Stimulated activated CD4-positive, alpha-beta T cell treated with anti-CD3 and anti-CD28 coated beads, Interleukin-4, amount 100 ng/mL, for 24 hours (primary cell): ENCODE measurements at places on chromosomes 16 and 17.
A peak's percentile ranks its signal among the peaks of the same experiment; 100 is the strongest.

- DNase-seq: no peak
Observed at GRCh38 chr16:26816266-26816665, 250.5 kb upstream of the C16orf82 start.

GRCh38 chr16:80063031-80063712, 462.6 kb upstream of the MAF start:
- DNase-seq: no peak

- DNase-seq: peak; percentile 39
Observed at GRCh38 chr17:51119415-51120356, 982 bp downstream of the SPAG9 start.

GRCh38 chr17:47726796-47727703, 6.0 kb upstream of the TBX21 start:
- DNase-seq: no peak

- no peak for DNase-seq
Observed at GRCh38 chr16:51431517-51432241, 280.6 kb upstream of the SALL1 start.

- DNase-seq: no peak
Observed at GRCh38 chr16:48433850-48434530, 48.8 kb upstream of the SIAH1 start.

- no peak for DNase-seq
Observed at GRCh38 chr16:19735074-19735867, 17.2 kb downstream of the IQCK start.

DNA sequence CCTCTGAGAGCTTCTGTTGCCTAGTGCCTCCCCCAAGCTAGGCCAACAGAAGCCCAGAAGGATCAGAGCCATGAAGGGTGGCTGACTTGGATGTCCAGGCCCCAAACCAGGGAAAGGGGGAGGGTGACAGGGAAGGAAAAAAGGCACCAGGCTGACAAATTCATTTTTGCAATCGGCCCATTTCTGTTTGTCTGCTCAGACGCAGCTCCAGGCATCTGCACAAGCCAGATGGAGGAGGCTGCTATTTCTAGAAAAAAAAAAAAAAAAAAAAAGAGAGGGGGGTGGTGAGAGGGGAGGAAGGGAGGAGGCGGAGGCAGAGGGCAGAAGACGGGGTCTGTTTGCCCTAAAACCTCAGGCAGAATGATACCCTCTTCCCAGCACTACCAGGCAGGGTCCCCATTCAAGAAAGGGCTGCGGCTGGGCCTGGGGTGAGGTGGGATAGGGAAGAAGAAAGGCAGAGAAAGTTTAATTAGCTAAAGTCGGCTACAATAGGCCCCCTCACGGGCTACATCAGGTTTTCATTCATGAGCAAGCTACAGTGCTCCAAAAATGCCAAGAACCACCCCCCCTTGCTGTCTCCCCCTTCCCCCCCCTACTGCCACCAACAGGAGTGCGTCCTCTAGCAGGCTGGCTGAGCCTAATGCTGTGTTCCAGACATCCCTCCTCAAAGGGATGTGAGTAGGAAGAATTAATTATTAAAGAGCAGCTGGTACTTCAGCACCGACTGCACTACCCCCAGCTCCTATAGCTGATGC, 2.4 kb downstream of the HDAC5 start:
- no peak for DNase-seq

DNA sequence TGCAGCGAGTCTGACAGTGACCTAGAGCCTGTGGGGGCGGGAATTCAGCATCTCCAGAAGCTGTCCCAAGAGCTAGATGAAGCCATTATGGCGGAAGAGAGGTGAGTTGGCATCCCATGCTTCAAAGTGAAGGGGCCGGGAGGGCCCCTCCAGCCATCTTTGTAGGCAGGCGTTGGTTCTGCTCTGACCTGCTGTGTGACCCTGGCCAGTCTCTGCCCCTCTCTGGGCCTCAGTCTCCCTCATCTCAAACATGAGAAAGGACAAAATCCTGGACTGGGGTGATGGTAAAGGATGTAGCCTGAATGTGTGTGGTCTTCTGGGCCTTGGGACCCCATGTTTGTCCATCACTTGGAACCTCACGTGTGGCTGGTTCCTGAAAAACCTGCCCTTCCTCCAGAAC, 5.1 kb downstream of the PIMREG start:
- no peak for DNase-seq

DNA sequence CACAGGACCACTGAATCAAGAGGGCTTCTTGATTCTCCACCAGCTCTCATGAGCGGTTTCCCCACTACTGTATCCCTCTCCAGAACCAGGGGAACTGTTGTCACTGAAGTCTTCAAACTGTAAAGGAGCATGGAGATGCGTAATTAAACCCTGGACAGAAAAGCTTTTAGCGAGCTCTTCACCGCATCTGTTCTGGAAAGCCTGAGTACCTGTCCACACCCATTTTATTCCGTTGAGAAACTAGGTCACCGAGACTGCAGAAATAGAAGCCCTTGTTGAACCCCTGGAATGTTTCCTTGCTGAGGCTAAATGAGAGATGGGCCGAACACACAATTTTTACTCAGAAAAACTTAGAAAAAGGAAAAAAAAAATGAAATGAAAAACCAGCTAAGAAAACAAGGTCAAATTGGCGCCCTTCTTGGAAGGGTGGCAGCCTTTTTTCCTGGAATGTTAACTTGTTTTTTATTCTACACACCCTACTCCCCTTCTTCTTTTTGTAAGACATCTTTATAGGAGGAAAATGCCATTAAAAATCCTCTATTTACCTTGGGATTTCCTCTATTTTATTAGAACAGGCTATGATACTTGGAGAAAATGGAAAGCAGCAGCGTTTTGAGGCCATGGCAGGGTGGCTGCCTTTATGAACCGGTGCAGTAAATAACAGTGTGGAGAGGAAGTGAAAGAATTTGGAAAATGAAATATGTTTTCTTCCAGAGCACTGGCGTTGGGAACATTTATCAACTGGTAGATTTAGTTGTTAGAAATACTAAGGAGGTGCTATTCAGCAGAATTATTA, 52.6 kb upstream of the CRISPLD2 start:
- DNase-seq: no peak

- no peak for DNase-seq
Observed at GRCh38 chr16:9370061-9370491, 278.6 kb downstream of the HAPSTR1 start.

GRCh38 chr17:41547921-41548843, 20.1 kb upstream of the KRT19 start:
- peak; percentile 82 for DNase-seq

DNA sequence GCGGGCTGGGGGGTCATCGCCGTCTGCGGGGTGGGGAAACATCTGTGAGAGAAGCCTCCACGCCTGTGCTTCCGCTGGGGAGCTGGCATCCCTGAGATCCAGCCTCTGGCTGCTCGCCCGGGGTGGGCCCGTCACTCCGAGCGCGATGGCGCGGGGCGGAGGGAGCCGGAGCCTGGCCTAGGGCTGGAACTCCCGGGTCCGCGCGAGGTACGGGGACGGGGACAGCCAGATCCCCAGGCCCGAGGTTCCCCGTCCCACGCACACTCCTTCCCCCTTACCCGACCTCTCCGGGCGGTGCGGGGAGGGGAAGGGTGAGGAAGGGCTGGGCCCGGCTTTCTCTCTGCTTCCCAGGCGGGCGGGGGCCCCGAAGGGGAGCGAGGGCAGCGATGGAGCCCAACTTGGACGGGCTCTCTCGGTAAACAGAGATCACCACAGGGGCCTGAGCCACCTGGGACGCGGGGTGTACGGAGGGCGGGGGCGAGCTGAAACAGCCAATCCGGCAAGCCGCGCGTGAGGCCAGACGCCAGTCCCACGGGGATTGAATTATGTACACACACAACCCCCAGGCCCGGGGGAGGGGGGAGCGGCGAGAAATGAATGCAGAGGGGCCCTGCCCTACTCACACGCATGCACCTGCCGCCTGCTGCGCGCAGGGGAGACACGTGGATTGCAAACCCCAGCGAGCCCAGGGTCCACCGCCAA, at the start of gene SLC16A11:
SLC16A11 (minus strand) TSS at position 596 of the 702 bp plus-strand sequence; CDS start at position 17, 579 bp downstream.
- peak; percentile 39 for DNase-seq

- no peak for DNase-seq
Observed at GRCh38 chr17:57203040-57203439, 53.3 kb upstream of the MSI2 start.

GRCh38 chr17:63279498-63280230, 166.4 kb downstream of the CYB561 start:
- DNase-seq: no peak

GRCh38 chr16:85709766-85710585, 21.2 kb upstream of the GINS2 start:
- no peak for DNase-seq

- DNase-seq: no peak
Observed at GRCh38 chr17:57911834-57912673, 43.2 kb downstream of the CUEDC1 start.

- DNase-seq: no peak
Observed at GRCh38 chr17:8923762-8924161, 41.7 kb downstream of the PIK3R5 start.

GRCh38 chr16:21169249-21169981, 10.9 kb downstream of the LDAF1 start:
- DNase-seq: no peak

DNA sequence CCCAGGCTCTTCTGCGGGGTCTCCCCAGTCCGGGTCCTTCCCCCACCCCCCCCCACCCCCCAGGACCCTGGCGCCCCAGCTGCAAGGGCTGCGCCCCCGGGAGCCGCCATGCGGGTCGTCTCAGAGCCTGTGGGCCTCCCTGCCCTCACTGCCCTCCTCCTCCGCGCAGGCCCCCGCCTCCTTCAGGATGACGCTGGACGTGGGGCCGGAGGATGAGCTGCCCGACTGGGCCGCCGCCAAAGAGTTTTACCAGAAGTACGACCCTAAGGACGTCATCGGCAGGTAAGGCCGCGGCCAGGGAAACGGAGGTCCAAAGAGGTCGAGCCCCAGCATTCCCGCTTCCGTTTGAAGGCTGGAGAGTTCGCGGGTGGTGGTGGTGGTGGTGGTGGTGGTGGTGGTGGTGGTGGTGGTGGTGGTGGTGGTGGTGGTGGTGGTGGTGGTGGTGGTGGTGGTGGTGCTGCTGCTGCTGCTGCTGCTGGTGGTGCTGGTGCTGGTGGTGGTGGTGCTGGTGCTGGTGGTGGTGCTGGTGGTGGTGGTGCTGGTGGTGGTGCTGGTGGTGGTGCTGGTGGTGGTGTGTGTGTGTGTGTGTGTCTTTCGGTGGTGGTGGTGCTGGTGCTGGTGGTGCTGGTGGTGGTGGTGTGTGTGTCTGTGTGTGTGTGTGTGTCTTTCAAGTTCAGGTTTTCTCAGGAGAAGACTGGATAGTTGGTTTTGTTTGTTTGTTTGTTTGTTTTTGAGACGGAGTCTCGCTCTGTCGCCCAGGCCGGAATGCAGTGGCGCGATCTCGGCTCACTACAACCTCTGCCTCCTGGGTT, 615 bp downstream of the PHKG2 start:
- DNase-seq: peak; percentile 27

GRCh38 chr17:3037259-3037658, 26.1 kb downstream of the OR1D5 start:
- peak; percentile 1 for DNase-seq

GRCh38 chr16:57889960-57890751, 80.8 kb downstream of the CNGB1 start:
- DNase-seq: no peak

DNA sequence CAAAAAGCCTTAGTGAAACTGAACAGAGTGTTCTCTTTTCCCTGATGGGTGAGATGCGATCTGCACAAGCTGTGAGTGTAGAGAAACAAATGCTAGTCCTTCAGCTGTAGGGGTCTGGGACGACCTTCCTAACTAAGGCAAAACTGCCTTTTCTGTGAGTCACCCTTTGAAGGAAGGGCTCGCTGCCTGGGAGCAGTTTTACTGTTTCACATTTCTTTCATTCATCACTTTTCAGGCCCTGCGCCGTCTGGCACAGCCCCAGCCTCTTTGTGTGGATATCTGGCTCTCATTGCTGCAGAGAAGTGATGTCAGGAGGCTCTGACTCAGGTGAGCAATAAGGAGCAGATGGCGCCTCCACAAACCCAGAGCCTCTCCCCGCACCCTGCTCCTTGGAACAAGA, 57.4 kb downstream of the HS3ST3A1 start:
- DNase-seq: no peak

GRCh38 chr17:59257101-59257500, 36.8 kb downstream of the GDPD1 start:
- DNase-seq: no peak

DNA sequence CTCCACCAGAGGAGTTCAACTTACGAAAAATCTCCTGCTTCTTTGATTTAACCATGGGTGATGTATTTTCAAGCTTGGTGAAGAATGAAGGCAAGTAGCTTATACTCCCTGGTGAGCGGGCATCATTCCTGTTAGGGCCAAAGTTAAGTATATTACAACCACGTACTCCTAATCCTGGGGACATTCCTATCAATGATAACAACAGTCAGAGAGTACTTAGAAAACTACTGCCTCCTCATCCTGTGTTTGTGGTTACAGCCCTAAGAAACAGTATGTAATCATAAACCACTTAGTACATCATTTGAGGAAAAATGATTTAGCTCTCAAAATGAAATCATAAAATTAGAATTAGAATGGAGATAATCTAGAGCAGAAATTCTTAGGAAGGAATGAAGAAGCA, 47.3 kb downstream of the TTC19 start:
- DNase-seq: no peak

DNA sequence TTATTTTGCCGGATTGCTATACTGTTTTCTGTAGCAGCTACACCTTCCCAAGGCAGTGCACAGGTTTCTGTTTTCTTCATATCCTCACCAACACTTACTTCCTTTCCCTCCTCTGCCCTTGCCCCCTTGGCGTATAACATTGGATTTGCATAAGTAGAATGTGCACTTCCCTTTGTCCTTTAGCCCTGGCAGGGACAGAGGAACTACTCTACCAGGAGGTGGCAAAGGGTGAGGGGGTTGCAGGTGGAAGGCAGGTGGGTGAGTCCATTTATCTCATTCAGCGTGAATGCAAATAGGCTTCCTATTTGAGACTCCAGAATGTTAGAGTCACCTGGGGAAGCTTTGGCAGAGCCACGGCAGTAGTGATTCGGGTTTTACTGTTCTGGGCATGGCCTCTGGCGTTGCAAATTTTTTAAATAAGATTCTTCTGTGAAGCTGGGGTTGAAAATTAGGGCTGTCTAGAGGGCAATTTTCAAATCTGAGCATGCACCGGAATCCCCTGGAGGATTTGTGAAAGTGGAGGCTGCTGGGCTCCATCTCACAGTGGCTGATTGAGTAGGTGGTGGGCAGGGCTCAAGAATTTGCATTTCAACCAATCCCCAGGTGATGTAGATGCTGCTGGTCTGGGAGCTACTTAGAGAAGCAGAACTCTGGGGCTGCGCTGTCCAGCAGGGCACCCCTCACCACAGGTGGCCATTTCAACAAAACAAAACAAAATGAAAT, 84.7 kb downstream of the PLCG2 start:
- no peak for DNase-seq

GRCh38 chr17:17613708-17614114, 22.2 kb upstream of the PEMT start:
- peak; percentile 60 for DNase-seq
